ENCODE measurements at places on chromosomes 1 and 21.
A peak's percentile ranks its signal among the peaks of the same experiment; 100 is the strongest.

DNA sequence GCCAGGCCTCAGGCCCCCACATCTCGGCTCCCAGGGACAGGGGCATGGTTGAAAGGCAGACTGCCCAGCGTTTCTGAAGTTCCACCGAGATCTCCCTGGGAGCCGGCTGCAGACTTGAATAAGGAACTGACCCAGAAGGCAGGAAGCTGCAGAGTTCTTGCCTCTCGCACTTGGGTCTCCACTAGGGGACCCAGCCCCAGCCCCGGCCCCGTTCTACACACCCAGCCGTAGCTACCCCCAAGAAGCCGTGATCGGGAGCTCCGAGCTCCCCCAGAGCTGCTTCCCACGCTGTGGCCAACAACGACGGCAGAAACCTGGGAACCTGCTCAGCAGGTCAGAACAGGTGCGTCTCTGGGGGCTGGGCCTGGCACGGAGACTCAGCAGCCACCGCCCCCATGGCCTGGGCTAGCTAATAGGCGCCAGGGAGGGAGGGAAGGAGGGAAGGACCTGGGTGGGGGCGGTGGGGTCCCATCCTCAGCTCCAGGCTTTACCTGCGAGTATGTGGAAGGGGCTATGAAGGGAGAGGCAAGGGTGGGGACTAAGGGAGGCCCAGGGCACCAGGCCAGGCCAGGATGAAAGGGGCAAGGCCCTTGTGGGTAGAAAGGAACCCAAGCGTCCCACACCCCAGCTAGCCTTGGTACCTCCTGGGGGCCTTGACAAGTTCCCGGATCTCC, at the start of gene NECTIN4:
NECTIN4 (minus strand) TSS at position 308 of the 674 bp plus-strand sequence; CDS start at position 46, 262 bp downstream.
- peak; percentile 42 for DNase-seq

- peak; percentile 12 for DNase-seq
Observed at GRCh38 chr1:33273406-33273805, 17.1 kb downstream of the ZNF362 start.

- no peak for DNase-seq
Observed at GRCh38 chr1:34265396-34265795, 88.7 kb downstream of the C1orf94 start.

DNA sequence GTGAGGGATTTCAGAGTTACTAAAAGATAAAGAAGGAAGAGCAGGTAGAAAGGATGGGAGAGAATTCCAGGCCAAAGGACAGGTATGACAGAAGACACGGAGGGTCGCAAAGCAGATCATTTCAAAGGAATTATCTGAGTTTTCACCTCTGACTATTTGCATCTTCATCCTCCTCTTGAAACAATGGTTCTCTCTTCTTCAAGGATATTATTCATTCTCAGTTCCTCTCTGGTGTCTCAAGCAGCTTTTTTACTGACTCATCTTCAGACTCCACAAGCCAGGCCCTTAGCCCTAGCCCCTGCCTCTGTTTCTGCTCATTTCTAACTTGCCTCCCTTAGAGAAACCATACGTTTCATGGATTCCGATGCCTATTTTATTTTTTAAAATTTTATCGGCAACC, 15.0 kb downstream of the DDX59 start:
- DNase-seq, result no peak

DNA sequence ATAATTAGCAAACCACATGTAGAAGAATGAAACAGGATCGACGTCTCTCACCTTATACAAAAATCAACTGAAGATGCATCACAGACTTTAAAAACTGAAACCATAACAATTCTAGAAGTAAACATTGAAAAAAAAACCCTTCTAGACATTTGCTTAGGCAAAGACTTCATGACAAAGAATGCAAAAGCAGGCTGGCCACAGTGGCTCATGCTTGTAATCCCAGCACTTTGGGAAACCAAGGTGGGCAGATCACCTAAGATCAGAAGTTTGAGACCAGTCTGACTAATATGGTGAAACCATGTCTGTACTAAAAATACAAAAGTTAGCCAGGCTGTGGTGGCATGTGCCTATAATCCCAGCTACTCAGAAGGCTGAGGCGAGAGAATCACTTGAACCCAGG, 1351.7 kb downstream of the MRPL39 start:
- no peak for DNase-seq

DNA sequence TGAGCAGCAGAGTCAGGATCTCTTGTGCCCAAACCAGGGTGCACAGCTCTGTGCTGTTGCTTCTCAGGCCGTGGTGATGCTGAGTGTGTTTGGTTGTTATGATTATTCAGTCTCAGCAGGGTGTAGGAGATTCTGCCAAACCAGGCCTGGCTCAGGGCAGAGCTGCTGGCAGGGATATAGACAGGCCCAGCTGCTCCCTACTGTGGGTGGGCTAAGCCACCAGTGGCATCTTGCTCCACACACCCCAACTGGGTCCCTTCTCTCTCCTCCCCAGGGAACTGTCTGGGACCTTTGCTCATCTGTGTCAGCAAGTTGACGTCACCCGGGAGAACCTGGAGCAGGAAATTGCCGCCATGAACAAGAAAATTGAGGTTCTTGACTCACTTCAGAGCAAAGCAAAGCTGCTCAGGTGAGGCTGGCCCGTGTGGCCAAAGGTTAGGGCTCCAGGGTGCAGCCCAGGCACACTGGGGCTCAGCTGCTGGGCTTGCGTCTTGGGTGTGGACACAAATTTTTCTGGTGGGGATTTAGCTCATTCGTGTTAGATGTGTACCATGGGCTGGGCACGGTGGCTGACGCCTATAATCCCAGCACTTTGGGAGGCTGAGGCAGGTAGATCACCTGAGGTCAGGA, 9.9 kb upstream of the MIIP start:
- no peak for DNase-seq

DNA sequence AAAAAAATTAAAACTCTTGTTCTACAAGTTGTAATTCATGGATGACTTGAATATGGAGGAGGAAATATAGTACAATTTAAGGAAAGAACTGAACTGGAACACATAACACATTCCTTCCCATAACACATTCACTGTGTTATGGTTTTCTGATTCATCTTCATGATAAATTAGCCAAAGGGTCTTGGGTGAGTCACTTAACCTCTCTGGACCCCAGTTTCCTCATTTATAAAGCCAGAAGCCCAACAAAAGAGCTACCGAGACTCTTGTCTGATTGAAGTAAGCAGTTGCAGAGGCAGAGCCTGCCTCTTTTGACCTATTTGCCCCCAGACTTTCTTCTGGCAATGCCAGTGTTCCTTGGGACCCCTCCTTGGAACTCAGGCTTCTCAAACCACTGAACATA, 161.9 kb upstream of the KCTD3 start:
- no peak for DNase-seq

DNA sequence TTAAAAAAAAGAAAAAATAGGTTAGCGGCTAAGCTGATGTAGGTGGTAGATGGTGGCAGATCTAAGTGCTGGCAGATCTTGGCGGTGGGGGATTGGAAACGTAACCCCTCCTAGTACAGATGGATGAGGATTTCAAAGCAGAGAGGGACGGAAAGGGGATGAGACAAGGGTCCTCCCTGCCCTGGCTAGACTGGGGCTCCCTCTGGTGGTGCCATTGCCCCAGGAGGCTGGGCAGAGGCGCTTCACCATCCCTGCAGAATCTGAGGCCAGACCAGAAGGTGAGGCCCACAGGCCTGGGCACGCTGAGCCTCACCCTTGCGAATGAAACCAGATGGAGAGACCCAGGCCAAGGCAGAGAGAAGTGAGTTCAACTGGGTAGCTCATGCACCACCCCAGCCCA, 7.0 kb upstream of the PLEKHA6 start:
- DNase-seq, result no peak

DNA sequence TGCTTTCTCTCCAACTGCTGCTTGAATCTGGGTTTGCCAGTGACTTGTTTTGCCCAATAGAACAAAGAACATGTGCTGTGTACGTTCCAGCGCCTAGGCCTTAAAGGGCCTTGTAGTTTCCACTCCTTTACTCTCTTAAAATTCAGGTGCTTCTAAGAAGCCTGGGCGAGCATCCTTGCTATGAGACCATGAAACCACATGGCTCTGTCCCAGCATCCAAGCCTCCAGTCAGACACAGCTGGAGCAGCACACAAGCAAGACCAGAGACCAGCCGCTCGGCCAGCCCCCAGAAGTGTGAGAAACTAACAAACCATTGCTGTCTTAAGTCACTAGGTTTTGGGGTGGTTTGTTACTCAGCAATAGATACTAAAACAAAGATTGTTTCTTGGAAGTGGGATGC, 15.1 kb downstream of the PLEKHO1 start:
- DNase-seq, result no peak

DNA sequence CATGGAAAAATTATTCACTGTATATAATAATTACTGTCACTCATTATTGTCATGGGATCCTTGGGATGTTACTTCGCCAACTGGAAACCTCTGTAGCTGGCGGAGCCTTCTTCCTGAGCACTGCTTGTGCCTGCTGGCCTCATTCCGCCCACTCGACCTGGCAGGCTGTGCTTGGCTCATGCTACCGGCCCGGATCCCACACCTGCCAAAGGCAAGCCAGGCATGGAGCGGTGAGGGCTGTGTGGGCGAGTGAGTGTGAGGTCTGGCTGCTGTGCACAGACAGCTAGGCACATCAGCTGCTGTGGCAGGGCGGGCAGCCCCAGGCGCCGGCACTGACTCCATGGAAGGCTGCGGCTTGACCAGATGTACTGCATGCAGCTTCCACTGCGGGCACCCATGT, 78.4 kb downstream of the DISP1 start:
- DNase-seq, result no peak

- DNase-seq, result no peak
Observed at GRCh38 chr1:22055463-22055862, 3.0 kb downstream of the CDC42 start.

GRCh38 chr1:24156542-24157260, 13.8 kb upstream of the IL22RA1 start:
- DNase-seq, result no peak

- DNase-seq, result no peak
Observed at GRCh38 chr1:185861630-185862029, 127.4 kb downstream of the HMCN1 start.

DNA sequence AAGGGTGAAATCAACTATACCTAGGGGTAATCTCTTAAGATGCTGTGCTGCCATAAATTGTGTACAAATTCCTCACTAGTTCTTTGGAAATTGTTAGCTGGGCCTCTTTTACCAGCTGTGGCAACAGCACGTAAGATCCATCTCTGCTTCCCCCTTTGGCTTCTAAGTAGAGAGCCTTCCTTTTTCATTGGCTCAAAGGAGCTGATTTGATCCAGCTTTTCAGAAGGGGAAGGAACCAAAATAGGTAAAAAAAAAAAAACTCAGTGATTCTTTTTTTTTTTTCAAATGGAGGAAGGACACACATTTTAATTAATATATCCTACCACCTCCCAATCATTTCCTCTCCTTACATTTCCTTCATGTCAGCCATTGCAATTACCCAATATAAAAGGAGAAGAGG, 4.0 kb upstream of the RCAN1 start:
- DNase-seq, result no peak

DNA sequence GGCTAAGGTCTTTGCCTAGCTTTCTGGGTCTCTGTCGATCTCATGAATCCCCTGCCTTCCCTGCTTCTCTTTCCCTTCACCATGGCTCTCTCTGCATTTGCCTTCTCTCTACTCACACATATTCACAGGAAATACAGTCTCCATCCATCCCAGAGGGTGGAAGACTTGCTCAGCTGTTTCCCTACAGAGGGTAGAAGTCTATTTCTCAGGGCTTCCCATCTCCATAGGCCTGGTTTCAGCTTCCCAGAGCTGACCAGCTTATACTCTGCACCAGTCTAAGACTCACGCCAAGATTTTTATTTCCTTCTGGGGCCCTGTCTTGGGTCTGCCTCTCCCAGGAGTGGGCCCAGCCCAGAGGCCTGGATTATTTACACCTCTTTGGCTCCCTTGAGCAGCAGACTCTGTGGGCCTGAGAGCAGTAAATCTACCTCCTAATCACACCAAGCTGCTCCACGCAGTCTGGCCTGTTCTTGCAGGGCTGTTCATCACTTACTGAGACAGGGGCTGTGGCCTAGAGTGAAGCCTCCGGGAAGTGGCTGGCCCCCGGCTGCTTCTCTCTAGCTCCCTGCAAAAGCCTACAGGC, 102.5 kb downstream of the PLXNA2 start:
- DNase-seq, result no peak

GRCh38 chr1:97758541-97759057, 162.2 kb downstream of the DPYD start:
- no peak for DNase-seq

GRCh38 chr1:223739366-223740037, 27.2 kb downstream of the CAPN2 start:
- no peak for DNase-seq

- no peak for DNase-seq
Observed at GRCh38 chr1:228006786-228007048, at the start of gene WNT3A. TSS of gene WNT3A (plus strand) at chr1:228006998. CDS start at chr1:228007129, 131 bp downstream.

GRCh38 chr1:7407980-7408770, 362.9 kb upstream of the VAMP3 start:
- DNase-seq, result no peak
